Inflammatory macrophage (primary cell): ENCODE measurements at places on chromosomes 3 and 15.

DNA sequence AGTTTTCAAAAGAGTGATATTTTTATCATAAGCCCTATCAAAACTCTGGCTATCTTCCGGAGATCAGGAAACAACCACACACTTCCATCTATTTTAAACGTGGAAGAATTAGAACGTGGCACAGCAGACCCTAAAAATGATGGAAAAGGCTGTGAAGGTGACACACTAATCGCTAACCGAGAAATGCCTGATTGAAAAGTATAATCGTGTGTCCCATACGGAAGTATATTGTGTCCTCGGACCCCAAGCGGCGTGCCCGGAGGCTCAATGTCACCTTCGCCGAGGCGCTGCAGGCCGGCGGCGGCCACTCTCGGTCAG, 642 bp downstream of the COX5A start:
- DNase-seq = no peak

DNA sequence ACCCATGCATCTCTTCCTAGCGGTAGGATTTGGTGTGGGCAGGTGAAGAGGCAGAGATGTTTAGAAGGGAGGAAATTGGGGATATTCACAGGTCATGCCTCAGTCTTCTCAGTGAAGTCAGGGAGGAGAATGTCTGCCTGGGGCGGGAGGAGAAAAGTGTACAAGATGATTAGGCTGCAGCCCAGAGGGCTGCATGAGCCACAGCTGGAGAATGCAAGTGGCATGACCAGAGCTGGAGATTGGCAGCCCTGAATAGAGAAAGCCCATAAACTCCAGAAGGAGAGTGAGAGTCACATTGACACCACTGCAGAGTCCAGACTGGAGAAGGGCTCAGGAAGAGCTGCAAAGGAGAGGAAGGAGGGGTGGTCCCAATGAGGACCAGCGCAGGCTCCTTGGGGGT, 22.6 kb downstream of the PDHB start:
- DNase-seq = no peak

GRCh38 chr3:62070891-62071290, 302.5 kb downstream of the FEZF2 start:
- DNase-seq = no peak

GRCh38 chr15:70569091-70569713, 194.2 kb downstream of the UACA start:
- DNase-seq = peak; percentile 5

GRCh38 chr15:34786206-34786605, 9.1 kb downstream of the ACTC1 start:
- DNase-seq = no peak

GRCh38 chr3:46959161-46959511, 17.4 kb downstream of the CCDC12 start:
- peak; percentile 74 for DNase-seq

- DNase-seq = no peak
These were observed 22.1 kb upstream of the PRR23E start for GRCh38 chr3:127170814-127171213.

DNA sequence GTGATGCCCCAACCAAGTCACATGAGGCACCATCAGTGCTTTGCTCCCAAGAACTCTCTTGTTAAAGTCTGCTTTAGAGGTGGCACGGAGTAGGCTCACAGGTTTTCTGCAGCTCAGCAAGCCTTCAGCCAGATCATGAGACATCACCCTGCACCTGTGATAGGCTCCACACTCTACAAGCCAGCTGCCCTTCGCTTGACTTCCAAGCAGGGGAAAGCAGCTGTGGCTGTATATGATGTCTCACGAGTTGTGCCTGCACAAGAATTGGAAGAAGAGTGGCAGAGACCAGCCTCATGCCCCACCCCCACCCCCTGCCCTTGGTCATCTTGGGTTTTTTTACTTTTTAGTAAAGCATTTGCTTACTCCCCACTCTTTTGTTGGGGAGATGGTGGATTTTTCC, 22.5 kb downstream of the MRPS11 start:
- no peak for DNase-seq

GRCh38 chr15:42010434-42010833, 10.4 kb downstream of the PLA2G4E start:
- DNase-seq = peak; percentile 63

DNA sequence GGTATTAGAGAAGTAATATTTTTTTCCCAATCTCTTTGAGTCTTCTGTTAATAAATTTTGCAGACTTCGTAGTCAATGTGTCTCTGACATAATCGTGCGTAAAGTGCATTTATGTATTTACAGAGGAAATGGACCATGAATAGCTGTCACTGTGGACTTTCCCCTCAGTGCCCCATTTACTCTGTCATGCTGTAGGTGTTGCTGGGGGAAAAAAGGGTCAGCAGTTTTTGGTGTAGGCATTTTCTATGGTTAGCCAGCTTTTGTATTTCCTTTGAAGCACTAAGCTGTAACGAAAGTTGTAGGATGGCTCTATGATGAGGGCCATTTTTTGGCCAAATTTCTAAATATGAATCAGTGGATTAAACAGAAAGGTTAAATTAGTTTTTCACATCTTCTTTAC, 598.4 kb downstream of the FGF12 start:
- DNase-seq = no peak

DNA sequence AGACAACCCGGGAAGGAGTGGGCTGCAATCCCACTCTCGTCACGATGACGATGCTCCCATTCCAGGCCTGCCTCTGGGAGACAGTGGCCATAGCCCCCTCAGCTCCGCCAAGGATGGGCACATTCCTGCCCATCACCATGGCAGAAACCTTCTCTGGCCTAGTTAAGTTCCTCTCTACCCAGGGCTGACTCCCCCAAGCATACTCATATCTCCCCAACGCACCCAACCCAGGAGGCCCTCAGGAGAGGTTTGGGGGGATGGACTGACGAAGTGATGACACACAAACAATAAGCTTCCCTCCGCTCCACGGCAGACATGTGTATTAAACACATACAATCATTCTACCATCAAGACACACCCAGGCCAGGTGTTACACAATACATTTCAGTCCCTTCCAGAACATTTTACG, 60.1 kb downstream of the VGLL4 start:
- no peak for DNase-seq

- peak; percentile 45 for DNase-seq
These were observed at the start of gene MYZAP for GRCh38 chr15:57591822-57592367. MYZAP (plus strand) TSS chr15:57591904; CDS start chr15:57592035, 131 bp downstream.

DNA sequence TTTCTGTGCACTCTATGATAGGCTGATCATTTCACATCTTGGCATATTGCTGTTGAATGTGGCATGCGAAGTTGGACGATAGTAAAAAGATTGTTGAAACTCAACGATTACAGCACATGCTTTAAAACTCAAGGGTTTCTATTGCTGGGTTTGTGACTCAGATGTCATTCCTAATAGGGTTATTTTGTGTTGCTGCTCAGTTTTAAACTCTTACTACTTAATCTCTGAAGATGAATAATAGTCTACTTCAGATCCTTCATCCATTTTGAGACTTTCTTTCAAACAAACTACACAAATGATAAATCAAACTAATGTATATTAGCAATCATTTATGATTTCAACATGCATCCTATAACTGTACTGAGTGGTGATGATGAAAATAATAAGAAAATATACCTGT, 71.3 kb upstream of the MBNL1 start:
- peak; percentile 72 for DNase-seq

DNA sequence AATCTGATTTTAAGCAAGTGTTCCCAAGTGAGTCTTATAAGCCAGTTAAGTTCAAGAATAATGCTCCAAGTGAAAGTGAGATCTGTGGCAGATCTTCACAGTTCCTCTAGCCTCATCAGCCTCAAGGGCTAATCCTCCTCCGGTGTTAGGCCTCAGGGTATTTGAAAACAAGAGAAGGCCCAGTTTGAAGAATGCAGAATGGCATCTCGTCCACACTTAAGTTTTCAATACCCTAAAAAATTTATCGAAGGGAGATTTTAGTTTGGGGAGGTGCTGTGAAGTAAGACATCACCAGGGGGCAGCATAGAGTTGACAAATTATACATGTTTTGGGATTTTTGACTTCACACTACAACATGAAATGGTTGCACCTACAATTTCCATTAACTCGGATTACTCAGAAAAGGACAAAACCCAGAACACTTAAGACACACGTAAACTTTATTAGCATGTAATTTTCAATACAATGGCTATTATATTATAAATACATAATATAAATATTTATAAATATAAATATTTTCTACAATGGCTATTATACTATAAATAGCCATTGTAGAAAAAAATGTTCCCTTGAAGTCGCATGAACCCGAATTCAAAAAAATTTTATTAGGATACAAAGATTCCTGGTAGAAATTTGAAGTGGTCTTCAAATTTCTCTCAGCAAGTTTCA, 2.3 kb upstream of the TMEM266 start:
- DNase-seq = peak; percentile 72

DNA sequence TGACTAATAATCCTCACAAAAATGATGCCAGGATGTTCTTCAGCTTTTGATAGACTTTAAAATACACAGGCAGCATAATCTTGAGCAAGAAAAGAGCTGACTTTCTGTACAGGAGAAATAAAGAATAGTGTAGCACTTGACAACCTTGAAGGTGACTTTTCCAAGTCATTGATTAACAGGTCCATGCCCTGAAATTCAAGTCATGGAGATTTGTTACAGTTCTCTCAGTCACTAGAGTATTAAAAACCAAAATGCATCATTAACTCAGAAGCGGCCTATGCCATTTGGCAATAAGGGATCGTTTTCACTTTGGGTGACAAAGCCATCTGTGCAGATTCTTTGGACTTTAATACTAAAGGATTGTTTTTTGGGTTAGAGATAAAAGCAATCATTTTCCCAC, 692.7 kb upstream of the SGO1 start:
- DNase-seq = no peak

DNA sequence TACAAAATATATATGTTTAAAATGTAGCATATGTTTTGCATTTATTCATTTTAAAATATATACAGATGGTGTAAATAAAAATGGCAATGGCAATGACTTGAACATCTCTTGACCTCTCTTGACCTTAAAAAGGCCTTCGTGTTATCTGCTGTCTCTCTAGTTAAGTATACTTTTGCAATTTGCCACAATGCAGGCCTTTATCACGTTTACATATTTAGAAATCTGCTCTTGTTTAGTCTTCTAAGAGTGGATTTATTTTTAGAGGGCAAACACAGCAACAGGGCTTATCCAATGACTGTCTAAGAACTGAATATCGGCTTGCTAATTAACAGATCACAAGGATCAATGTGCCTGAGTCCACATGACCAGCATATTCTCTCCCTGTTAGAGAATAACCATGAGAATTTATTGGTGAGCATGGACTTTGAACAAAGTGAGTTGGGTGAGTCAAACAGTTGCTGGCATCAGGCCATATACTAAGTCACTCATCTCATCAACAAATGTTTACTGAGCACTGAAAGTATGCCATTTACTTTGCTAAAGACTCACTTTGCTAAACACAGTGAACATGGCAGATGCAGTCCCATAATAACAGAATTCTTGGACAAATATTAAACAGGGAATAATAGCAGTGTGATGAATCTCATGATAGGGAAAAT, 48.2 kb downstream of the MDFIC2 start:
- no peak for DNase-seq

- no peak for DNase-seq
These were observed 218.2 kb upstream of the TPM1 start for GRCh38 chr15:62824111-62825015.

GRCh38 chr3:56725175-56725574, 42.1 kb upstream of the TASOR start:
- no peak for DNase-seq

GRCh38 chr3:143362115-143362991, 242.8 kb downstream of the CHST2 start:
- no peak for DNase-seq

DNA sequence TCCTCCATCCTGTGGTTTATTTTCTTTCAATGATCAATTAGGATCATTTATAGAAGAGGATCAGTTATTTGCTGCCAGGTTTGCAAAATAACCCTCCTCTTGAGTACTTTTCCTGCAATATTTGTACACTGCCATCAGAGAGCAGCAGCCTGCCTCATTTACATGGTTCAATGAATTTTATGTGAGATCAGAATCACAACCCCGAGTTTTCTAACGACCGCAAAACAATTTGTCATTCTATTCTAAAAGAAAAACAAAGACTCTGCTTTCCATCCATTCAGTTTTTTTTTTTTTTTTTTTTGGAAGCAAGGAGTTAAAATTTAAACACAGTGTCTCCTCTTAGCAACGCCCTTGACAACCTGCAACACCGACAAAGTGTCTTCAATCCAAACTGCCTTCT, 146.9 kb downstream of the RAB11A start:
- DNase-seq = no peak

DNA sequence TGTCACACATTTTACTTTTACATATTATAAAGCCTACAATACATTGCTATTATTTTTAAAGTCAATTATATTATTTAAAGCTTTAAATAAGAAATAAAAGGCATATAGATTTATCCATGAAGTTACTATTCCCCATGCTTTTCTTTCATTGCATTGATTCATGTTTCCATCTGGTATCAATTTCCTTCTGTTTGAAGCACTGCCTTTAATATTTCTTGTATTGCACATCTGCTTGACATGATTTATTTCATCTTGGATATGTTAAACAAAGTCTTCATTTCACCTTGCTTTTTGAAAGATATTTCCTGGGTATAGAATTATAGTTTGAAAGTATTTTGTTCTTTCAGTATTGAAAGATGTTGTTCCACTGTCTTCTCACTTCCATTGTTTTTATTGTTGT, 174.3 kb upstream of the MBNL1 start:
- no peak for DNase-seq

- DNase-seq = no peak
These were observed 35.3 kb downstream of the KCNH8 start for GRCh38 chr3:19183584-19183983.

DNA sequence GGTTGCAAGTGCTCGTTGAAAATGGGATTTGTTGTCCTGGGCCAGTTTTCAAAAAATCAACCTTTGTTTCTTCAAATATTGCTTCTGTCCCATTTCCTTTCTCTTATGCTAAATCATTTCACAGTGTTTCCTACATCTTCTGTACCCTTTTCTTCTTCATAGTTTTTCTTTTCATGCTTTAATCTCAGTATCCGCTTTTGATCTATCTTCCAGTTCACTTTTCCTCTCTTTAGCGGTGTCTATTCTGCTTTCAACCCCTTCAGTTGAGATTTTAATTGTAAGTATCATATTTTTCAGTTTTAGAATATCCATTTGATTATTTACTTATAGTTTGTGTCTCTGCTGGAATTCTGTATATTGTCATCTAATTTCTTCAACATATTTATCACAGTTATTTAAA, 311.7 kb upstream of the TPM1 start:
- no peak for DNase-seq

DNA sequence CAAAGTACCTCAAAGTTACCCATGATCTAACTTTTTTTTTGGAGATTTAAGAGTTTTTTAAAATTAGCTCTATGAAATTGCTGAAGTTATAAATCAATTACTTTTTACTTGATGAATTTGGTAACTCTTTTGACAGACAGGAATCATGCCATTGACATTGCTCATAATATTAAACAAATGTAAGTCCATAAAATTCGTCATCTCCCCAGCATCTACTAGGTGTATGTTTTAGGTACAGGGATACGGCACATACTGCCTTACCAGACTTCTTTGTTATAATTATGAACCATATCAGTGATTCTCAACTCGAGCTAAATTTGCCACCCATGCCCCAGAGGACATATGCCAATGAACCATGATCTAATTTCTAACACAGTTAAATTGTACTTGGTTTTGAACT, 247.5 kb upstream of the TGFBR2 start:
- no peak for DNase-seq
